ENCODE measurements at places on chromosomes 5 and 9. TPM values are rescaled to one million over a fixed set of nuclear protein-coding genes. Genes with fewer than 3 reads are reported as not detected.

The SLC6A19 gene
- not detected for total RNA-seq

The NEUROG1 gene
- total RNA-seq: not detected

The IARS1 gene
- total RNA-seq: 109 TPM

The PHYHD1 gene
- total RNA-seq: 1.7 TPM

The PCDHGC4 gene
- total RNA-seq: not detected

The PCDHGA12 gene
- total RNA-seq: 0.17 TPM

The PCAT7 gene
- not detected for total RNA-seq

The PCDHGB1 gene
- total RNA-seq: 0.26 TPM

The TNC gene
- not detected for total RNA-seq

The FCN1 gene
- 4.6 TPM for total RNA-seq

The UQCRQ gene
- 127 TPM for total RNA-seq

The SPINK7 gene
- not detected for total RNA-seq

All from CD4-positive, alpha-beta memory T cell (primary cell).